ENCODE measurements at places on chromosomes 5 and 9.

DNA sequence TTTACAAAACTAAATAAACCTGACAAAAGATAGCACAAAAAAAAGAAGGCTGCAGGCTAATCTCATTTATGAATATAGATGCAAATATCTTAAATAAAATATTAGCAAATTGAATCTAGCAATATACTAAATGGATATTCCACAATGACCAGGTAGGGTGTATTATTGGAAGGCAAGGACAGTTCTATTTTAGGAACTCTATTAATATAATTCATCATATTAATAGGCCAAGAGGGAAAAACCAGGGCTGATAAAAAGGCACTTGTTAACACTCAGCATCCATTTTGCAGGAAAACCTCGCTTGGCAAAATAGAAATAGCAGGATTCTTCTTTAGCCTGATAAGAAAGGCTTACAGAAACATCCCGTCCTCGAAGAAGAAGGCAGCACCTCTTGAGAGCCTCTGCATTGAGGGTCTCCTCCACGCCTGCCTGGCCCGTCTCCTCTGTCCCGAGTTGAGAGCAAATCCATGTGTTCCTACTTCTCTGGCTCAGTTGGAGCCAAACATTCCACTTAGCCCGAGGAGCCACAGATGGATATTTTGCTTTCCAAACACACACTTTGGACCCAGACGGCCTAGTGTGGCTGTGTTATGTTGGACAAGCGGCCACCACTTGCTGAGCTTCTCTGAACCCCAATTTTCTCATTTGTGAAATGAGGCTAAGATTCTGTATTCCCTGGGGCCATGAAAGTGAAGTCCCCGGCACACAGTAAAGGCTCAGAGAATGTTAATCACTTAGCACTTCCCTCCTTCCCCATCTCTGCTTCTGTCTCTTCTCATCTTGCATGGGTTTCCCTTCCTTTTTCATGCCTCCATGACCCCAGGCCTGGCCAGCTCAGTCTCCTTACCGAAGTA, 181.8 kb upstream of the MVB12B start:
- DNase-seq, result no peak

GRCh38 chr5:166991601-166992000, 1299.8 kb upstream of the WWC1 start:
- DNase-seq, result no peak

DNA sequence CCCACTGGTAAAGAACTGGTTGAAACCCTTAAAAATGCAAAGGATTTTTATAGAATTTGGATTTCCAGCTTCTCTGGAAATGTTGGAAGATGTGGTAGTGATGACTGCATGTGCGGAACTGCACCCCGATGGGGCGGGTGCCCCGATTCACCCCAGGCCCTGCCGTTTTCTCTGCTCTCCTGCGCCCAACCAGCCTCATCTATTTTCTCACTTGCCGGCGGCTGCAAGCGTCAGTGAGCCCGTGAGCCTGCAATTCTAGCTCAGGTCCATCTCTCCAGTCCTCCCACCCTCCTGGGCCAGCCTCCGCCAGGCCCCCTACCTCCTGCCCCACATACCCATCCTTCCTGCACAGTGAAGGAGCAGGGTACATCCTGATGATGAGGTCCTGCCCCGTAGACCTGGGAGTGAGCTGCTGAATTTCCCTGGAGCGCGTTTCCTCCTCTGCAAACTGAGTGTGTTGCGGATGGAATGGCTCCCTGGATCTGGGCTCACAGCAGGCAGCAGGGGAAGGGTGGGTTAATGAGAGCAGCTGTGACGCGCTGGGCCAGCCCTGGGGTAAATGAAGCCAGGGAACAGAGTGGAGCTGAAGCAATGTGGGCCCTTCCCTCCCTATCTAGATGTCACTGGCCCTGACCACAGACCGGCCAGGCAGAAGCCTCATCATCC, 45.9 kb upstream of the PHYKPL start:
- no peak for DNase-seq

DNA sequence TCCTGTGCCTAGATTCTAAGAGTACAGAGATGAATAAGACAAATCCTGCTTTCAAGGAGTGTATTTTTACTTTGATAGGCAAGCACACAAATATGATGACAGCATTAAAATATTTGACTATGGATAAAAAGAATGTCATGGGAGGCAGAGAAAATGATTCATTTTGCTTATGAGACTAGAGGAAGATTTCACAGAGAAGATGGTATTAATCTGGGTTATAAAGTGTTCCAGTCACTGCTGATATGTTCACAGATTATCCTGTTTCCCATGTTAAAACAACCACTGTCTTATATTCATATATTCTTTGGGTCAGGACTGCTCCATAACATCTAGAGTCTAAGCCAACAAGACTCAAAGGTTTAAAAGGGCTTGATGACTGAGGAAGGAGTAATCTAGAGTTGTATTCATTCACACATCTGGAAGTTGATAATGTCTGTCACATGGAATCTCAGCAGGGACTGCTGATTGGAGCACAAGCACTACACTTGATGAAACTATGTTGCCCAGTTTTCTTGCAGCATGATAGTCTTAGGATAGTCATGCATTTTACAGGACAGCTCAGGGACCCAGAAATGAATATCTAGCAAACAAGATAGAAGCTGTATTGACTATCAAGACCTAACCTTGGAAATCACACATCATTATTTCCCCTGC, 79.3 kb downstream of the STARD4 start:
- DNase-seq, result no peak

- DNase-seq, result no peak
These were observed 126.6 kb downstream of the BARX1 start for GRCh38 chr9:93828331-93829097.

DNA sequence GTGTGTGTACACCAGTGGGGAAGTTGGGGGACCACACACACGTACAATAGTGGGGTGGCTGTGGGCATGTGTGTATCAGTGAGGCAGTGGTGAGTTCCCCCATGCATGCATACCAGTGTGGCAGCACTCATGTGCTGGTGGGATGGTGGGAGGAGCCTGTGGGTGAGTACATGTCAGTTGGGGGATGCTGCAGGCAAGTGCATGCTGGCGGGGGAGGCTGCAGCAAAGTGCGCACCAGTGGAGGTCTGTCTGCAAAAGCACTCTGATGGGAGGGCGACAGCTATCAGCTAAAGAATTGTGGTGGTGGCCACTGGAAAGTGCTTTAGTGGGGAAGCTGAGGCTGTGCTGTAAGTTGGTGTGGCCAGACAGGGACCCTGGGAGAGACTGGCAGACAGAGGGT, 418.8 kb downstream of the KIAA0825 start:
- no peak for DNase-seq

- no peak for DNase-seq
These were observed 4.7 kb downstream of the DNAI1 start for GRCh38 chr9:34463098-34463900.

- DNase-seq, result no peak
These were observed 87.2 kb downstream of the LMNB1 start for GRCh38 chr5:126864042-126864688.

GRCh38 chr9:127139071-127139731, 16.8 kb upstream of the ANGPTL2 start:
- DNase-seq, result no peak

- DNase-seq, result no peak
These were observed 547.2 kb downstream of the LRRC70 start for GRCh38 chr5:63125862-63126261.

DNA sequence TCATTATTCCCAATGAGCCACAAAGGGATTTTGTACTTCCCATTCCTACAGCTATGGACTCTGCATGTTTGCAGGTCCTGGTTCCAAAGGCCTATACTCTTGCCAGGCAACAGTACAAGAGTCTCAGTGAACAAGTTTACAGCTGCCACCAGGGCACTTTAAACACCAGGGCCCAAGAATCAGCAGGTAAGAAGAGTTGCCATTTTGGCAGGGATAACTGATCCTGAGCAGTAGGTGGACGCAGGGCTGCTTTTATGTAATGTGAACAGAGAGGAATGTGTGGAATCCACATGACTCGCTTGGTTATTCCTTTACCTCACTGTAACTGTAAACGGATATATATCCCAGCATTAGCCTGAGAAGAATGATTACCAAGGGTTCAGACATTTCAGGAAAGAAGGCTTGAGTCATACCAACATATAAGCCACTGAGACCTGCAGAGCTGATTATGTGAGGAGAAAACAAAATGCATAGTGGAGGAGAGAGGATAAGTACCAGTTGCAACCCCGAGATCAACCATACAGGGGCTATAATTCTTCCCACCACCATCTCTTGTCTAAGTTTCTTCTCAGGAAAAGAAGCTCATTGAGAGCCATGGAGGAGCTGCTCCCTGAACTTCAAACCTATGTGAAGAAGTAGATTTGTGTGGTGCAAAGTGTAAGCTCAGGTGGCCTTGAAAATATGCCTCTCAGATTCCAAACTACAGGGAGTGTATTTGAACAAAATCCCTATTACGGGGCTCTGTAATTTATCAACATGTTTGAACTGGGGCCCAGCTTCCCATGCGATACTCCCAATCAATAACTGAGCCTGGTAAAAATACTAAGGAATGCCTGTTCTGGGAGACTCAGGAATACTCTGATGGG, 24.6 kb downstream of the RAPGEF6 start:
- DNase-seq, result no peak

- DNase-seq, result no peak
These were observed 263.6 kb upstream of the C9orf72 start for GRCh38 chr9:27836661-27837401.
